Stimulated activated CD4-positive, alpha-beta T cell treated with anti-CD3 and anti-CD28 coated beads, Interleukin-12 subunit alpha, Interleukin-12 subunit beta, amount 100 ng/mL, for 48 hours (primary cell): ENCODE measurements at places on chromosomes 2 and 18.

- DNase-seq = no peak
Observed at GRCh38 chr2:27042159-27042661, 9.3 kb upstream of the AGBL5 start.

DNA sequence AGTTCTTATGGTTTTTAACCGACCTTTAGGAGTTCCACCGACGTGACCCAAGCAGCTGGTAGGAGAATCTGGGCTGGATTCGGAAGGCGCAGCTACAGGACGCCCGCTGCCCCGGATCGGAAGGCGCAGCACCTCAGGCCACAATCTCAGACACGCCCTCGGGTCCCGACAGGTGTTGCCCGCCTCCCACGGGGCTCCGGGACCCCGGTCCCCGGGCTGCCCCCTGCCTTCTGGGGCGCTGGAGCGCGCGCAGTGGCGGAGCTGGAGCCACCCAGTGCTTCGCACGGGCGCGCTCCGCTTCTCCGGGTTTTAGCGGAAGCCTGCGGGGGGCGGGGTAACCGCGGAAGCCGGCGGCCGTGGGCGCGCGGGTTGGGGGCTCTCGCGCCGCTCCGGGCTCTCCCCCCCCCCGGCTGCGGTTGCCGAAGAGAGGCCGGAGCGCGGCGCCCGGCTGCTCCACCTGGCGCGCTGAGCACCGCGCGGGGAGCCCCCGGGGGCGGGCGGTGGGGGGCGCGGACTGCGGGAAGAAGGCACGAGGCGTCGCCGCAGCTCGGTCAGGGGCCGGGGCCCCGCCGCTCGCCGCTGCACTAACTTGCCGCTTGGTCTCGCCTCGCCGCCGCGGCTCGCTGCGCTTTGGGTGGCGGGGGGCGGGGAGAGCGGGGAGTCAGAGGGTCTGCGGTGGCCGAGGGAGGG, 718.8 kb downstream of the DPP10 start:
- no peak for DNase-seq

GRCh38 chr2:5479265-5479928, 212.8 kb upstream of the SOX11 start:
- no peak for DNase-seq

DNA sequence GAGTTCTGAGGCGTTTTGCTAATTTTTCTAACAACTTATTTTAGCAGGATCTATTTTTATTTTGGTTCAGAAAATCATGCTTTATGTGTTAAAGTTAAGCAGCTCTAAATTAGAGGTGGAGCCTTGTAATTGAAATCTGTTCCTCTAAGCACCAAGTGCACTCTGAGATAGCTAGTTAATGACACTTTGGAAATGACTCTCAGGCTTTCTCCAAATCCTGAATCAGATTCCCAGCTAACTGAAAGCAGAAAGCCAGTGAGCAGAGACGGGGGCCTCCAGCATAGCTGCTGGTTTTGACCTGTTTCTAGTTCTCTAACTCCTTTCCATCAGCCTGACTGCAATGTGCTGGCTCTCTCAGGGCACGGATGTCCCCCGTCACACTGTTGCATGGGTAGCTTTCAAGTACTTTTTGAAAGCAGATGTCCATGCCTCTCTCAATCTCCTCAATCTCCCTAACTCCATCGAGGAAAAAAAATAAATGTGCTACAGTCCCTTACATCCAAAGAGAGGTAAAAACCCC, 326.5 kb downstream of the SATB2 start:
- DNase-seq = no peak

- DNase-seq = no peak
Observed at GRCh38 chr2:182682210-182682609, 33.8 kb upstream of the DNAJC10 start.

DNA sequence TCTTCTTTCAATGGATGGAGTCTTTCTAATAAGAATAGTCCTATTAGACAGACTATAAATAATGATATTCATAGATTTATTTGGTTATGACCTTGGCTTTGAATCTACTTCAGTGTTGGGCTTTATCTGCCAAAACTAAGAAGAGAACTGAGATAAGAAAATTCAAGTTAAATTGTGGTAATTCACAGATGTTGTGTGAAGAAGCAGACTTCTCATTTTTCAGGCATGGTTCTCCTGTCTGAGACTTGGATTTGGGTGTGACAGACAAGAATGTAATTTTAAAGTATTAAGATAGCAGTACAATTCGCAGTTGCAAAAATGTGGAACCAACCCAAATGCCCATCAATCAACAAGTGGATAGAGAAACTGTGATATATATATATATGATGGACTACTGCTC, 124.7 kb downstream of the QPCT start:
- DNase-seq = no peak

DNA sequence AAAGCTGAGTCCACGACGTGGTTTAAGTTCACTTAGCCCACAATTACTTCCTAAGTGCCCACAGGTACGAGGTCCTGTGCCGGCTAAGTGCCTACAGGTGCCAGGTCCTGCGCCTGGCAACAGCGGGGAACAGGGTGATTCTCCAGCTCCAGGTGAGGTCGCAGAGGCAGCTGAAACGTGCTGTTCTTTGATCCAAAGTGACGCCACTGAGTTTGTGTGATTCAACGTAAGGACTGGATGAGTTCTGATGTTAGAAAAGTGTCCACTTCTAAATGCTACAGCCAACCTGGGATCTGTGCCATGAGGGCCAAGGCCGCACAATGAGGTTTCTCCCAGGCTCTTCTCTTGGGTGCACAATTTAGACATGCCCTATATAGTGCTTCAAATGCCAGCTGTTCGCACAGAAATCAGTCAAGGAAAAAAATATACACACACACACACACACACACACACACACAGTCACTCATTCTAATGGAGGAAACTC, 57.5 kb downstream of the NDUFA10 start:
- DNase-seq = no peak

DNA sequence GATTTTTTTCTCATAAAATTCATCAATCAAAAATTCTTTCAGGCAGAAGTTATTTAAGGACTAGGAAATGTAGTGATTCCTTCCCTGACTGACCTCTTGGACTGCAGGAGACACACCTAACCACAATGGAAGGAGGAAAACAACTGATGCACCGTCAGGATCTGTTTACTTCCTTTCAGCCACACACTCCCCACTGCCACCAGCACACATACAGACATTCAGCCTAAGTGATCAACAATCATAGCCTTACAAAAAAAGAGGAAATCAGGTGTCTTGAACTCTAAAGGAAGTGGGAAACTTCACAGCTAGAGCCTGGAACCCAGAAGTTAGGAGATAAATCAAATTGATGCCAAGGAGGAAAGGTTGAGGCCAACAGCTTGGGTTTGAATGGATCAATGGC, 213.5 kb upstream of the ACVR2A start:
- DNase-seq = no peak
